Germinal center (tissue), 1 donor: ENCODE measurements at places on chromosomes 4 and X.
A peak's percentile ranks its signal among the peaks of the same experiment; 100 is the strongest.

GRCh38 chr4:26992657-26993361 is 132.2 kb downstream of the STIM2 start:
- DNase-seq = peak; percentile 64

DNA sequence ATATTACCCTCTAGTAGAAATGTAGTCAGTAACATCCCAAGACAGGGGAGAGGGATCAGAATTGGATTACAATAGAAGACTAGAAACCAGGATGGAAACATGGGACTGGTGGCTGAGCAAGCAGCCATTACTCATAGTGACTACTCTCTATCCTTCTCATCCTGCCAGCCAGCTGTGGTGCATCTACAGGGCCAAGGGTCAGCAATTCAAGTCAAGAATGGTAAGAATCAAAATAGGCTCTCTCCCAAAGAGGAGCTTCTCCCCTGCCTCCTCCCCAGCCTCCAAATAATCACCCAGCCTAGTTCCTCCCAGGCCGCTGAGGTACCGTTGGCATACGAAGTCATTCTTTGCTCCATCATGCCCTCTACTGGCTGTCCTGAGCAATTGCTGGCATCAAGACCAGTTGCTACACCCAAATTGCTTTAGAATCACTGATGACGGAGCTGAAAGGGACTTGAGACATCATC is 19.4 kb downstream of the AWAT2 start:
- peak; percentile 32 for DNase-seq

DNA sequence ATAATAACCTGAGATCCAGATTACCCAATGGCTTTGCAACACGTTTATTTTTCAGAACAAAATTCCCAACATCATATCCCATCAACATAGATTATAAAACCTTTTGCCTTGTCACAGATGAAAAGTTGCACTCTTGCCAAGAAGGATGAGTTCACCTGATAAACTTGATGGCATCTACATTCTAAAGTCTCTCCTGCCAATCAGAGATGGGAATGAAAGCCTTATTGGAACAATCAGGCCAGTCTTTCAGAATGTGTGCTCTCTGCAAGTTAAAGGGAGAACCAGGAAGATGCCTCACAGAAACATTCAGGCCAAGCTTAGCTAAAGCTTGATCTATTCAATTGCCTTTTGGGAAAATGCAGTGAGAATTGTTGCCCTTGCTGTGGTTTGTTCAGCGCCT is 1.3 kb downstream of the LPAR4 start:
- DNase-seq = no peak

DNA sequence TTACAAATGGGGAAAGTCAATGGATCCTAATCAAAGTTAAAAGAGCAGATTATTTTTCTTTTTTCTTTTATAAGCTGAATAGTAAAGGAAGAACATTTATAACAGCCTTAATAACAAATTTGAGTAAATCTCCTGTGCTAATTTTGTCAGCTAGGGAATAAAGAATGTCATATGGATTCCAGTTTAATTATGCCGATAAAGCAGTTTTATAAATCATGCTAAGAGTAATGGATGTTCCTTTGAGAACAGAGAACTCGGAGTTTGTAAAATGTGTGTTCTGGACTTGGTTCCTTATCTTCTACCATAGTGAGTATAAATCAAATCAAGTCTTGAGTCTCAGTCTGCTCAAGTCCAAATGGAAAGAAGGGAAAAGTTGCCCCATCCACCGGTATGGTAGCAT is 180.3 kb upstream of the FTHL17 start:
- no peak for DNase-seq

DNA sequence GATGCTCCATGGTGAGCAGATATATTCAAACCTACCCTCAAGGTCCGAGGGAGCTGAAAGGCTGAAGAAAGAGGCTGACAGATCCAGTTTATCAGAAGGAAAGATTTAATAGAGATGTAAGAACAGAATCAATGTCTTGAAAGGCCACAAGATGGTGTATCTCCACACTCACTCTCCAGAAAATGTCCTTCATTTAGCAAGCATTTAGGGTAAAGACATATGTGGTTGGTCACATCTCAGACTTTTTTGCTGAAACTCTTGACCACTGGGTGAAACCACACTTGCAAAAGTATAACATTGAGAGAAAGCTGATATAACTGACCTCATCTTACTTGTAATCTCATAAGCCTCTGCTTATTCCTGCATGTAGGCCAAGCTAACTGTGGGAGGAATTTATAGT is 745.8 kb upstream of the GALNTL6 start:
- DNase-seq = no peak

DNA sequence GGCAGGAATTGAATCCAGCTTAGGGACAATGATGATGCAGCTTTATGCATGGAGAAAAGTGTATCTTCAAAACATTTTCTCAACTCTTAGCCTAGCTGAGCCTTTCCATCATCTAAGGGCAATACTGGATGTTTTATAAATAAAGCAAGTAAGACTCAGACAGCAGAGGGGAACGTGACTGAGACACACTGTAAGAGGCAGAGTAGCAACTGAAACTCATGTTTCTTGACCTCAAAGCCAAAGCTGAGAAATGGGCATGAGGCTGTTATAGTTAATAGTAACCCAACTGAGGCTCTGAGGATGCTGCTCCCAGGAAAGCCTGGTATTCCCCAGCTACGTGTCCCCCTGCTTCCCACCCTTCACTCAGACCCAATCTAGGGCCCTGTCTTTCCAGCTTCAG is 44.6 kb downstream of the ARHGEF9 start:
- DNase-seq = no peak

- DNase-seq = no peak
Observed at GRCh38 chr4:45120163-45120562, 393.8 kb upstream of the GNPDA2 start.

- DNase-seq = no peak
Observed at GRCh38 chrX:1336948-1337779, 579 bp downstream of the IL3RA start.

DNA sequence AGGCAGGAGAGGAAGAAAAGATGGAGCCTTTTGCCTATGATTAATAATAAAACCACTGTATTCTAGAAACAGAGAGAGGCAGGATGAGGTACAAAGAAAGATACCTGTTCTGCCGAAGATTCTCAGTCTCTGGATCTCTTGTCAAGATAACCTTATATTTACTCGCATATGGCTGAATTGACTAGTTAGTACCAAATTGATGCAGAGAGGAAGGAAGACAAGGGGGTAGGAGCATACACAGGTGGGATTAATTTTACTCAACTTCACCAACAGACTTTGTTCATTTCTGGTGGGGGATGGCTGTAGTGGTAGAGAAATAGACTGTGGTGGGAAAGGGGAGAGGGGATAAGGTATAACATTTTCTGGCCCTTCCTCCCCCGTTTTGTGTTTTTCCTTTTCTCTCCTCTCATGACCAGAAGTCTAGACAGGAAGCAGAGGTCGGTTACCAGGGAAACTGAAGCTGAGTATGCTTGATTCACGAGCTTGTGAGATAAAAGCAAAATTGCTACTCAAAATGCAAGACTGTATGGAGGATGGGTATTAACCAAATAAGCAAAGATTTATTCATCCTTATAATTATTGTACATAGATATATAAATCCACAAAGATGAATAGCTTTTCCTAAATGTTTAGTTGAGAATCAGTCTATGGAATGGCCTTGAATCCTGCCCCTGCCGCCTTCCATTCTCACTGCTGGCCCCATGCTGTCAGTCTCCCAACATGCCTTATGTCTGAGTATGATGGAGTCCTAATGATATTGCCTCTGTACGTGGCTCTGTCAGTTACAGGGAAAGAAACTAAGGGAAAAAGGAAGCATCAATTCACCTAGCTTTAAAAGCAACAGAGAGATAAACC is 17.8 kb upstream of the PAGE2B start:
- no peak for DNase-seq

DNA sequence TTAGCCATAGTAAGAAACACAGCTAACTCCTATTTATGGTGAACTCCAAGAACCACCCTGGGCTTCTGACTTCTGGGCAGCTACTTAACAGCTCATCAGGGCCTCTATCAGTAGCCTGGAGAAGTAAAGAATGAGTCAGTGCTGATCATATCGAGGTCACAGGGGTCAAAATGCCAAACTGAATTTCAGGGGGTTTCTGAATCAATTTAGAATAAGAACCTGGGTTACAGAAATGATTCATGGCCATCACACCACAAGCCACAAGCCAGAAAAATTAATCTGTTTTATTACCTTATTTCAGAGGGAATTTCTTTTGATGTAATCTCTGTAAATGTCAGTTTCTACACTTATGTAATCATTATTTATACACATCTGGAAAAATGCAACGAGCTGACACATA is 64.4 kb downstream of the CHST7 start:
- DNase-seq = no peak

DNA sequence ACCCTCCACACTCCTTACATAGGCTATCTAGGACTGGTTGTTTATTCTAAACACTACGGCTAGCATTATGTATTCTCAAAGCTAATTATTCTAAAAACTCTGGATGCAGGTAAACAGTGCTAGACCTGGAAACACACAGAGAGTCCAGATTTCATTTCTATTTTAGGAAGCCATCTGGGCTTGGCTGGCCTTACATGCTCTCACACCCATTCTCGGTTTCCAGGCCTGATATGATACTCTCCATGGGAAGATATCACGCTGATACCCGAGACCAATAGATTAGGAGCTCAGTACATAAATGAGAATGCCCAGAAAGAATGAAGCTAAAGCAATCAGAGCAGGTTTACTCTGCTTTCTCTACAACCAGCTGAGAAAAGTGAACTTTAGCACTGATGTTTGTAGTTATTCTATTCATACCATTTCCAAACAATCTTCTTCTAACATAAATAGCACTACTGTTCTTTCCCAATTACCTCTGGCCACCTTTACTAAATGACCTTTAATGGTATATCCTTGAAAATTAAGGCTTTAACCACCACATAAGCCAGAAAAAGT is 973.3 kb downstream of the PCDH18 start:
- DNase-seq = no peak

GRCh38 chr4:182264139-182264752 is 21.0 kb downstream of the TENM3 start:
- no peak for DNase-seq

- no peak for DNase-seq
Observed at GRCh38 chr4:153927451-153927850, 138.6 kb upstream of the SFRP2 start.

DNA sequence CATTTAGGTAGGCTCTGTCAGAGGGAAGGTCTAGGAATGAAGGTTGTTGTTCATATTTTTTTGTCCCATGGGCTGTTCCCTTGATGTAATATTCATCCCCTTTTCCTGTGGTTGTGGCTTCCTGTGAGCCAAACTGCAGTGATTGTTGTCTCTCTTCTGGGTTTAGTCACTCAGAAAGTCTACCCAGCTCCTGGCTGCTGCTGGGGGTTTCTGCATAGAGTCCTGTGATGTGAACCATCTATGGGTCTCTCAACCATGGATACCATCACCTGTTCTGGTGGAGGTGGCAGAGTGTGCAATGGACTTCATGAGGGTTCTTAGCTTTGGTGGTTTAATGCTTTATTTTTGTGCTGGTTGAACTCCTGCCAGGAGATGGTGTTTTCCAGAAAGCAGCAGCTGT is 122.8 kb downstream of the ZC4H2 start:
- no peak for DNase-seq

DNA sequence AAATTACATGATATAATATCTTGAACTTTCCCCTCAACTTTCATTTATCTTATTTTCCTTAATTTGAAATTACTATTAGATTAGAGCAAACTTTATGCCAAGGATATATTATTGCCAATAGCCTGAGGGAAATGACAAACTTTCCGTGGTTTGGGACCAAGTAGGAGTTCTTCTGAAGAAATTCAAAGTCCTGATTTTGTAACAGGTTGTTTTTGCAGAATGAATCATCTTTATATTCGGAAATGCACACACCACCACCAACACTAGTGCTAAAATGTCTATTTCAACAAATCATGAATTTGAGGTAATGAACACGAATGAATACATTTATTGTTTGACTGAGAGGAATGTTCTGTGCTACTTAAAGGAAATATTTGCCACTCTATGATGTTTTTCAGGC is 226.7 kb downstream of the GRIA2 start:
- DNase-seq = no peak

DNA sequence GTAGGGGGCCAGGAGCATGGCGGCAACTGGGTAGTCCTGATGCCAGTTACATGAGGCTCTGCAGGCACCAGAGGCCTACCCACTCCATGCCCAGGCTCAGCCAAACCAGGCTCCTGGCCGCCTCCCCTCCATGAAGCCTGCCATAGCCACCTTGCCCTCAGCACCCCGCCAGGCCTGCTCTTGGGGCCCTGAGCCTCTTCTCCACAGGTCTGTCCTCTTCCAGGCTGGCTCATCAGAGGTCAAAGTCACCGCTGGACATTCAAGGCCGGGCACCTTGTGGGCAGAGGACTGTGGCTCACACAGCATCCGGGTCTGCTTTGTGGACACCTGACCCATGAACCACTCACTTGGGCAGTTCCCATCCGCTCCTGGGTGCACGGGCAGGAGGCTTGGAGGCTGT is 60.0 kb upstream of the AFAP1 start:
- no peak for DNase-seq

- DNase-seq = no peak
Observed at GRCh38 chr4:21722157-21722839, 226.3 kb downstream of the KCNIP4 start.

DNA sequence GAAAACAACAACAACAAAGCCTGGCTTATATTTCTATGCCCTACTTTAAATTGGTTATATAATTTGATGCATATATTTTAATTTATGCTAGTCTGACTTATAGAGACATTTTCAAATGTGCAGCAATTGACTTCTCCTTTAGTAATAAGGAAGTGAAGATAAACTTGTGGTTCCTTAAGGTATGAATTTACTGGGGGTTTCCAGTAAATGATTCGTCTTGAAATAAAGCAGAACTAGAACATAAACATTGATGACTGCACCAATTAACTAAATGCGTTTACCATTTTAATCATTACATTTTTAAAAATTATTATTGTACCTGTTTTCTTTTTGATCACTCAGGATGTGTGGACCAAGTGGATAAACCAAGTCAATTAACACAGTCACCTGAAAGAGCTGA is 99.6 kb upstream of the CCSER1 start:
- DNase-seq = peak; percentile 6

DNA sequence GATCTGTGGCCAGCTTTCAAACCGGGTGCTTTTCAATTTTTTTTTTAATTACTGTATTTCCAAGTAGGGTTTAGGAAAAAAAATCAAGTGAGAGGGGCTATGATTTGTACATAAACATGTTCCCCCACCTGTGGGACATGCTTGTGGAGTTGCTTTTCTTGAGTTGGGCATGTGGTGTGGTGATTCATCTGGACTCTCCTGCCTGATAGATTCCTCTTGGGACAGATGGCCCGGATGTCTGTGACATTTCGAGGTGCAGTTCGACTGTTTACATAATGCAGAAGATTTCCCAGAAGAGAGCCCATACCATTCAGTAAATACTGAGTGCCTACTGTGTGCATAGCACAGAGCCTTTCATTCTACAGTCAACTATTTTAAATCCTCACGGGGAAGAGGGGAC is 49.9 kb downstream of the DOCK11 start:
- no peak for DNase-seq

DNA sequence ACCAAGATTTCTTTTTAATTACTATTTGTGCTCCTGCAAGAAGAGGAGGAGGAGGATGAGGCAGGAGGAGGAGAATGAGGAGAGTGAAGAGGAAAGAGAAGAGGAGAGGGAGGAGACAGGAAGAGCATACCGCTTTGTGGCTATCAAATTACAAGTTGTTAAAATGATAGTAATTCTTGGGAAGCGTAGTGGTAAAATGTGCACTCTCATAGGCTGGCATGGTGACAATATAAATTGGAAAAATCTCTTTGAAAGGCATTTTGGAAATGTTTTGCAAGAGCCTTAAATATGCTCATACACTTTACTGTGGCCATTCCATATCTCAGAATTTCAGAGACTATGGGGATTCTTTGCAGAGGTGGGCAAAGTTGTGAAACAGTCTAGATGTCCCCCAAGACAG is 53.2 kb downstream of the MXRA5 start:
- no peak for DNase-seq
